Upper lobe of left lung (tissue), 6 donors: ENCODE measurements at places on chromosomes 2 and 18. TPM values are rescaled to one million over a fixed set of nuclear protein-coding genes. Genes with fewer than 3 reads are reported as not detected.

GRCh38 chr2:234481301-234481700, 15.6 kb downstream of the ARL4C start:
- no peak for DNase-seq
- H3K4me3 ChIP-seq: no peak overlapping the region
- no peak overlapping the region for H3K27ac ChIP-seq
- H3K4me1 ChIP-seq: no peaks in the 10 kb centered on the region
- H3K27me3 ChIP-seq: no peaks in the 10 kb centered on the region
- H3K36me3 ChIP-seq: no peaks in the 10 kb centered on the region

DNA sequence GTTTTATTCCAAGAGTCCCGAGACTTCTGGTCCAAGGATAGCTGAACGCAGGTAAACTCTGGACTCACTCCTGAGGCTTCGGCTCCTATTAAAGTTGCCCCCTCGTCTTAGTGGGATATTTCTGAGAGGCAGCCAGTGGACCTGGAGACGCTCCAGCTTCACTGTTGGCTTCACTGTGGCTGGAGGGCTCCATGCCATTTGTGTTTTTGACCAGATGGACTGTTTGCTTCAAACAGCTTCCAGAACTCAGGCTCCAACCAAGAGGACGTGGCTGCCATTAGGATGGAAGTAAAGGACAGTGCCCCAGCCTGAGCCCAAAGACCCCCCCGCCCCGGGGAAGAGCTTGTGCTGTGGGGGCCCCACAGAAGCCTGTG, 94.4 kb upstream of the LDAH start:
- H3K27me3 ChIP-seq: no peaks in the 10 kb centered on the region
- no peaks in the 10 kb centered on the region for H3K36me3 ChIP-seq
- H3K4me3 ChIP-seq: no peak overlapping the region
- H3K4me1 ChIP-seq: no peaks in the 10 kb centered on the region
- no peak for DNase-seq
- no peak overlapping the region for H3K27ac ChIP-seq

GRCh38 chr2:149009576-149010461, 28.7 kb upstream of the LYPD6B start:
- H3K4me1 ChIP-seq: no peaks in the 10 kb centered on the region
- H3K4me3 ChIP-seq: no peak overlapping the region
- no peak for DNase-seq
- no peaks in the 10 kb centered on the region for H3K27me3 ChIP-seq
- no peak overlapping the region for H3K27ac ChIP-seq
- no peaks in the 10 kb centered on the region for H3K36me3 ChIP-seq

DNA sequence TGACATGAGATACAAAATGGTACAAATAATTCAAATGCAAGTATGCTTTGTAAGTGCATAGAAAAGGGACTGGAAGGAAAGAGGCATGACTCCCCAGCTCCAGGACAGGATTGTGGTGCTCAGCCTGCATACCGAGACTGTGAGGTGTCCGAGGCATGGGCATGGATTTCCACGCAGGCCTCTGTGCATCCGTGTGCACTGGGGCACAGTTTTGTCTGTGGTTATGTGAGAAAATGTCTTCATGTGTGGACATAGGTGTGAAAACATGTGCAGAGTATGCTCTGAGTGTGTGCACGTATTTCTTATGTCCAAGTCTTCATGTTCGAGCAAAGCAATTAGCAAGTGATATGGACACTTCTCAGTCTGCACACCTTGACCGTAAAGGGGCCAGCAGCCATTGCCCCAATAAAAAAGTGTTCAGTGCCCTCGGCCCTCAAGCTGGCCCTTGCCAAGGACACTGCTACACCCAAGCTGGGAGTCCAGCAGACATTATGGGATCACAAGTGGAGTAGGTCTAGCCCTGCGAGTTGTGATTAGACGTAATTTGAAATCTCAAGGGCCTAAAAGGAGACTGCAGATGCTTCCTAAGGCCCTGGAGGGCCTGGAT, 120.7 kb downstream of the CYP26B1 start:
- H3K27me3 ChIP-seq: no peaks in the 10 kb centered on the region
- no peak overlapping the region for H3K4me3 ChIP-seq
- H3K4me1 ChIP-seq: no peaks in the 10 kb centered on the region
- DNase-seq: no peak
- H3K36me3 ChIP-seq: no peaks in the 10 kb centered on the region

GRCh38 chr2:128628206-128628605, 309.5 kb upstream of the HS6ST1 start:
- H3K36me3 ChIP-seq: no peaks in the 10 kb centered on the region
- no peak overlapping the region for H3K27ac ChIP-seq
- H3K4me1 ChIP-seq: no peaks in the 10 kb centered on the region
- no peaks in the 10 kb centered on the region for H3K27me3 ChIP-seq

DNA sequence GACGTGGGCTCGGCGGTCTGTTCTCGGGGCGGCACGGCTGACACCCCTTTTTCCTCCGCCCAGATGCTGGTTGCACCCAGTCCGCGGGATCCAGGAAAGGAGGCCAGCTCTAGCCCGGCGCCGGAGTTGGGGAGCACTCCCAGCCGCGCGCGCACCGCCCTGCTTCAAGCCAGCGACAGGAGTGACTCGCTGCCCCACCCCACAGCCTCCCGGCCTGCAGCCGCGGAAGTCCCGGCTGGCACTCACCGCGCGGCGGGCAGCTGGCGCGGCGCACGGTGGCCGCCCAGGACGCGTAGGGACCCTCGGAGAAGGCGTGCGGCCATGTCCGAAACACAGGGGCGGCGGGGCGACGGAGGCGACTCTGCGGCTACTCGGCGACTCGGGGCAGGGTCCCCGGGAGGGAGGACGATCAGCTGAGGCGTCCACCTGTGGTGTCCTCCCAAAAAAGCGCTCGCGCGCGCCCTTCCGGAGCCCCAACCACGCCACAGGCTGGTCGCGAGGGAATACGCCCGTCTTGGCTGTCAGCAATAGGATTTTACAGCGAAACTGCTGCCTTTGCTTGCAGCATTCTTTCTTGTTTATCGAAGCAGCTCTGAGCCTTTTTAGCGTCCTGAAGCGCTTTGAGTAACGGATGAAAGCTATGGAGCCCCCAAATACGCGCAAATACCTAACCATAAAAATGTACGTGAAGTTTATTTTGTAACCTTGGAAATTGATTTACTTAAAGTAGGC, at the start of gene ACADL:
Gene ACADL, minus strand, starts transcription at position 507 of the 732 bp plus-strand sequence. Its CDS starts 184 bp downstream, at position 323.
- peak within 1 kb of the TSS; percentile 90 for H3K27ac ChIP-seq
- H3K27me3 ChIP-seq: peaks cover 15% of the 10 kb centered on the region
- H3K36me3 ChIP-seq: no peaks in the 10 kb centered on the region

DNA sequence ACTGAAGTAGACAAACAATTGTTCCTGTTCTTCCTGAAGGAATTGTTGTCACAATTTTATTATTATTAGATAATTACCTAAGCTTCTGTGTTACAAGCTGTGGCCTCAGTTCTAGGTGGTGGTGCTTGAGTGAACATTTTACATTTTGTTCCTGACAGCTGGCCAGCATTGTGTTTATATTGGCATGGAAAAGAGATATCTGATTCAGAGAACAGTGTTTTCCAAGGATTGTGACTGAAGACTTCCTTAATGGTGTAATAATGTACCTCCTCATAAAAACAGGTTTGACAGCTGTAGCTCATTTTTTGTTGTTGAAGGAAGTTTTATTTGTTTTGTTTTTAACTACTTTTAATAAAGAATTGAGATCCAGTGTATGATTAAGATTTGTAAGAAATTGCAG, 95.2 kb downstream of the EPB41L5 start:
- peaks cover 7% of the 10 kb centered on the region for H3K36me3 ChIP-seq
- H3K27me3 ChIP-seq: no peaks in the 10 kb centered on the region
- DNase-seq: peak; percentile 56
- H3K4me3 ChIP-seq: no peak overlapping the region
- peak overlapping the region; percentile 55 for H3K27ac ChIP-seq

DNA sequence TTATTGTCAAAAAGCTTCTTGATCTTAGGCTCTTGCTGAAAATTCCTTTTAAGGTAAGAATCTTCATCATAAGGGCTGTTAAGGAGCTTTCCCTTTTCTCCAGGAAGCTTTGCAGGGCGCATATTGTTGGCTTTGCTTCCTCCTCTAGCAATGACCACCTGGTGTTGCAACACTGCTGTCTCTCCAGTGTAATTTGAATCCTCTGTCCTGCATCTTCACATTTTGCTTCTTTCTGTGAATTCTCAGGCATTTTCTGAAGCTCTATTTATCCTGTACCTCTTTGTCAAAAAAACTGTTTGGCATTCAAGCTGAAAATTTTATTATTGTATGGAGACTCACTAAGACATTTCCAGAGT, 533.1 kb upstream of the CHAC2 start:
- H3K4me3 ChIP-seq: no peak overlapping the region
- no peaks in the 10 kb centered on the region for H3K27me3 ChIP-seq
- no peak for DNase-seq

GRCh38 chr2:50529600-50530218, 502.2 kb downstream of the NRXN1 start:
- DNase-seq: no peak
- H3K4me1 ChIP-seq: no peaks in the 10 kb centered on the region
- no peaks in the 10 kb centered on the region for H3K27me3 ChIP-seq
- no peaks in the 10 kb centered on the region for H3K36me3 ChIP-seq
- no peak overlapping the region for H3K27ac ChIP-seq

- no peaks in the 10 kb centered on the region for H3K27me3 ChIP-seq
- no peaks in the 10 kb centered on the region for H3K36me3 ChIP-seq
- DNase-seq: no peak
- no peaks in the 10 kb centered on the region for H3K4me1 ChIP-seq
Observed at GRCh38 chr2:159108181-159108893, 139.9 kb downstream of the TANC1 start.

- H3K4me3 ChIP-seq: no peak overlapping the region
- H3K36me3 ChIP-seq: no peaks in the 10 kb centered on the region
- no peak overlapping the region for H3K27ac ChIP-seq
- H3K4me1 ChIP-seq: no peaks in the 10 kb centered on the region
- no peak for DNase-seq
Observed at GRCh38 chr18:33757037-33757436, 179.0 kb downstream of the ASXL3 start.

- H3K4me3 ChIP-seq: no peak overlapping the region
- H3K4me1 ChIP-seq: no peaks in the 10 kb centered on the region
- no peak overlapping the region for H3K27ac ChIP-seq
- no peak for DNase-seq
Observed at GRCh38 chr2:103805746-103806145, 1043.9 kb downstream of the TMEM182 start.

DNA sequence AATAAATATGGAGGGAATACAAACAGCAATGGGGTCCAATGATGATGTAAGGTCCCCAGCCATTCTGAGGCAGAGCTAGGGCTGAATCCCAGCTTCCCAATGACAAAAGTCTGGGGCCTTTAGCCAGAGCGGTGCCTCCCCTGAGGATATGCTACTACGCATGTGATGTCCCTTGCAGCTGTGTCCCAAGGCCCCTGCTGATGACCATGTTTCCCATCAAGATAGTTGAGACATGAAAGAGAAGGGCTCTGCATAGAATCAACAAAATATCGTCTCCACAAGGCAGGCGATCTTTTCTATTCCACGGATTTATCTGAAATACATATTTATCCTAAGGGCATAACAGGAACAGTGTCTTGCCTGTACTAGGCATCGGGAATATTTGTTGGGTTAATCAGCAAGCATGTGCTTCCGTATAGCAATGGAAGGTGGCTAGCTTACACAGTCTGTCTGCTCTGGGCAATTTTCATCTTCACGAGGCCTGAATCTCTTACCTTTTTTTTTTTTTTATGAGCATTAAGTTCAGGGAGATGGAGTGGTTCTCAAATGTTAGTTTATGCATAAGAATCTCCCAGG, 284.6 kb downstream of the CNTNAP5 start:
- DNase-seq: no peak
- no peaks in the 10 kb centered on the region for H3K36me3 ChIP-seq
- H3K4me1 ChIP-seq: no peaks in the 10 kb centered on the region
- H3K27me3 ChIP-seq: no peaks in the 10 kb centered on the region

- H3K4me1 ChIP-seq: no peaks in the 10 kb centered on the region
- H3K4me3 ChIP-seq: no peak overlapping the region
Observed at GRCh38 chr2:172256886-172257285, 154.2 kb upstream of the DLX2 start.

- H3K4me3 ChIP-seq: no peak overlapping the region
- DNase-seq: no peak
- H3K4me1 ChIP-seq: no peaks in the 10 kb centered on the region
- H3K36me3 ChIP-seq: peaks cover 4% of the 10 kb centered on the region
- H3K27me3 ChIP-seq: no peaks in the 10 kb centered on the region
Observed at GRCh38 chr2:201696151-201696659, 2.2 kb downstream of the MPP4 start.

GRCh38 chr2:208407667-208408066, 1.1 kb downstream of the PTH2R start:
- no peaks in the 10 kb centered on the region for H3K27me3 ChIP-seq
- DNase-seq: no peak
- no peak overlapping the region for H3K4me3 ChIP-seq
- H3K27ac ChIP-seq: no peak overlapping the region
- H3K4me1 ChIP-seq: peaks cover 9% of the 10 kb centered on the region

GRCh38 chr2:176780348-176780747, 432.2 kb upstream of the HNRNPA3 start:
- no peak for DNase-seq
- no peak overlapping the region for H3K4me3 ChIP-seq
- H3K27ac ChIP-seq: no peak overlapping the region
- H3K4me1 ChIP-seq: no peaks in the 10 kb centered on the region
- no peaks in the 10 kb centered on the region for H3K36me3 ChIP-seq
- no peaks in the 10 kb centered on the region for H3K27me3 ChIP-seq

DNA sequence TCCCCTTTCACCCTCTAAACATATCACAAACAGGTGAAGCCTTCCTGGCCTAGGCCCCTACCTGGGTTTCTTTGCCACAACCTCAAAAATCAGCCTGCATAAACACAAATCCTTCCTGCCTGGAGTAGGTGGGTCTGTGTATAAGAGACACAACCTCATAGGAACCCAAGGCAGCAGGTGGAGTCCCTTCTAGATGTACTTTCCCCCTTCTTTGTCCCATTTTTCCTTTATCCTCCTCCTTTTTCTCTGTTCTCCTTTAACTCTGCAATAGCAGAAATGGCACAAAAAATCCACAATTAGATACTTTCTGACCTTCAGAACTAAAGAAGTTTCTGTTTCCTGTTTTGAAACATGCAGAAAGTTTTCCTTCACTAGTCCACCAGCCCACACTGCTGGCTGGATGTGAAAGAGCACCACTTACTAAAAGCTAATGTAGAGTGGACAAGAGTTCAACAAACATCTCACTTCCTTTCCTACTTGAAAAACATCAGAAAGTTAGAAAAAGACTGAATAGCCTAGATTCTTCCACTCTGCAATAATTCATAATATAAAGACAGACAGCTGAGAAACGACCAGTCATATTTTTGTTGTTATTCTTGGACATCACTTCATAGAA, 11.2 kb downstream of the SLC40A1 start:
- no peaks in the 10 kb centered on the region for H3K27me3 ChIP-seq
- peaks cover 6% of the 10 kb centered on the region for H3K36me3 ChIP-seq
- peak overlapping the region; percentile 57 for H3K27ac ChIP-seq
- DNase-seq: no peak
- peaks cover 10% of the 10 kb centered on the region for H3K4me1 ChIP-seq

Gene FOSL2
- 127 TPM for total RNA-seq

Gene NR4A2
- total RNA-seq: 8.4 TPM

Gene GYPC
- total RNA-seq: 70.2 TPM

Gene MOGAT1
- 1.2 TPM for total RNA-seq

Gene TMEM163
- total RNA-seq: 19.3 TPM

Gene CGREF1
- 0.79 TPM for total RNA-seq

Gene FOXD4L1
- total RNA-seq: 0.43 TPM

Gene SPTBN1
- 492 TPM for total RNA-seq

Gene ERMN
- total RNA-seq: 0.49 TPM
